ENCODE measurements at places on chromosomes 7 and 10.

DNA sequence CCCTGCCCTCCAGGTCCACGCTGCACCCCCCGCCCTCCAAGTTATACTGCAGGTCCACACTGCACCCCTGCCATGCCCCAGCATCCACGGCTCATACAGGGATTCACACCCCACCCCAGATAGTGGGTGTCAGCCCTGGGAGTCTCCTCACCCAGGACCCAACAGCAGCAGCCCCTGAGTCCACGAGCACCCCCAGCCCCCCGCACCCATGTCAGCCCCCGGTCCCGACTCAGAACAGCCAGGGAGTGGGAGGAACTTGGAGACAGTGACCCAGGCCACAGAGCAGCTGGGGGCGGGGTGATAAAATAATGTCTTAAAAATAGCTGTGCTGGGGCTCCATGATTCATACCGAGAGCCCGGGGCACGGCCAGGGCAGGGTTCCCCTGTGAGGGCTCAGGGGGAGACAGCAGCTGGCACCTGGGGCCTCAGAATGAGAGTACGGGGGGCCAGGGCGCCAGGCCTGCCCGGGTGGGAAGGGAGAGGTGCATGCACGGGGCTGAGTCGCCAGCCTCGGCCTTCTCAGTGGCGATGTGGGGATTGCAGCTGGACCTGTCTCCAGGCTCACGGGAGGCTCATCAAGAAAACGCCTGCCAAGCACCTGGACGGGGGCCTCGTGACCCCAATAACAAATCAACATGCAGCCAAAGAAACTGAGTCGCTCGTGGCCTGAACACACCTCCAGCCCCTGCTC is 29.8 kb downstream of the ADAP1 start:
- DNase-seq, result peak; percentile 44

DNA sequence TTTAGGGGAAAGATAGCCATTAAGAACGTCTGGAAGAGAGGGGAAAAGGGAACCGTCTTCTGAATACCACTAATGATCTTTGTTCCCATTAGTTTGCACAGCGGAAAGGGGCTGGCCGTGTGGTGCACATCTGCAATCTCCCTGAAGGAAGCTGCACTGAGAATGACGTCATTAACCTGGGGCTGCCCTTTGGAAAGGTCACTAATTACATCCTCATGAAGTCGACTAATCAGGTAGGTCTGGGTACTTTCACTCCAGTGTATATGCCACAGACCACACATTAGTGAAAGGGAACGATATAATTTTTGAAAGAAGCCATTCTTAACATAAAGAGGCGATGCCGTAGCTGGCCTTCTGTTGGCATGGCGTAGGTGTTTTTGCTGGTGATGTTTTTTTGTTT is 74.3 kb upstream of the PDCD4 start:
- no peak for DNase-seq

GRCh38 chr7:55539380-55539779 is 32.9 kb downstream of the VOPP1 start:
- no peak for DNase-seq

DNA sequence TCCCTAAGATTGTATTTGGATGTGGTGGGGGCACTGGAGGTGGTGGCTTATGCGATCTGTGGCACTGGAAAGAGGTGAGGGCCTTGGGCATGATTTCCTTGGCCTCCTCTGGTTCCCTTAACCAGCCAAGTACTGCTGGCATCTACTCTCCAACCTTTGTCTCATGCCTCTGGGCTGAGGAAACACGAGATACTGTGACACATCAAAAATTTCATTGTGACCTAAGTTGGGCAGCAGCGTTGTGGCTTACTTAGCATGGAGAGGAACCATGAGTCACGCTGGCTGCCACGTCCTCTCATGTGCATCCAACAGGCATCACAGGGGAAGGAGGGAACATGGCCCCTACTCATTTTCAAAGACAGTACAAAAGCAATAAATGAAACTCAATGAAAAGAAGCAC is 29.7 kb upstream of the GSDME start:
- DNase-seq, result peak; percentile 17

Data from stimulated activated CD4-positive, alpha-beta T cell treated with anti-CD3 and anti-CD28 coated beads, Interleukin-15, amount 100 ng/mL, for 48 hours (primary cell).